ENCODE measurements at places on chromosomes 5 and 9.

DNA sequence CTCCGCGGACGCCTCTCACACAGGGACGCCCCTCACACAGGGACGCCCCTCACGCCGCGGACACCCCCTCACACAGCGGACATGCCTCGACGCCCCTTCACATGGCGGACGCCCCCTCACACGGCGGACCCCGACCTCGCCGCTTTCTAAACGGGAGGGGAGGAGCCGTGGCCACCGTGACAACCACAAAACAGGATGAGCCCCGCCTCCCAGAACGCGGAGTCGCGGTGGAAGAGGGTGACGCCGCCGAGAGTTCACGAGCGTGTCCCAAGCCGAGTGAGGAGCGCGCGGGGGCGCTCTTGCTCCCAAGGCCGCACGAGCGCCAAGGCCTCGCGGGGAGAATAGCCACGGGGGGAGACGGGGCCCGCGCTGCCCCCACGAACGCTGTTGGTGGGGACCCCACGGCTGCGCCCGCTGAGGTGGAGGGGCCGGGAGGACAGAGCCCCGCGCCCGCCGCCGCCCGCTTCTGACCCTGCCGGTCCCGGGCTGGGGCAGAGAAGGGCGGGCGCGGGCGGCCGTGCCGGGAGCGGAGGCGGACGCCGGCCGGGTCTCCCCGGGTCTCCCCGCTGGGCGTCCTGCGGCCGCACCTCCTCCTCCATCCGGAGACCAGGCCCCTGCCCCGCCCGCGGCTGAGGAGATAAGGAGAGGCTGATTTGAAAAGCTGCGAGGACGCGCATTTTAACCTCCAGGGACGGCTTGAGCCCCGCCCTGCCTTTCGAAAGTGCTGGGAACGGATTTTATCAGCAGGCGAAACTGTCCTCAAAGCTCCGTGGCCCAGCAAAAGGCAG, 3.9 kb upstream of the NKD2 start:
- no peak for DNase-seq

DNA sequence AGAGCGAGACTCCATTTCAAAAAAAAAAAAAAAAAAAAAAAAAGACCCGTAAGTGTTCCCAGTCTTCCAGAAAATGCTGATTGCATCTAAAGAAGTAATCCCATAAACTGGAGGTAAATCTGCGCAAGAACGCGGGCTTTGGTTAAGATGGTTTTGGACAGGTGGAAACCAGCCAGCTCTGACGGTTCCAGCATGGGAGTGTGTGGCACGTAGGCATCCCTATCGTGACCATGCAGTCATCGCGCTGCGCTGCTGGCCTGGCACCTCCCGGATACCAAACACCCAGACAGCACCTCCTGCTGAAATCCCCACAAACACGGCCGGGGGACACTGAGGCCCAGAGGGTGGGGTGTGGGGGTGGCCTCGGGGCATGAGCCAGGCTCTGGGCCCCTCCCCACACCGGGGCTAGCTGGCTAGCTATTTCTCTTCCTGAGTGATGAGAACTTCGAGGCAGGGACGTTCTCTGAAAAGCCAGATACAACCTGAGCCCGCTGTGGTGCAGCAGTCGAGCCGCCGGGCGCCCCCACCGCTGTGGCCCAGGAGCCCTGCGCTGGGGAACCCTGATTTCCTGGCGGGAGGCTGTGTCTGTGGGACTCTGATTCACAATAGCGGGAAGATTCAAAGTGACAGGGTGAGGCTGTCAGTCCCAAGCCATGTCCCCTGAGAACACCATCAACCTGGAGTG, 32.2 kb upstream of the NOTCH1 start:
- DNase-seq, result no peak

GRCh38 chr5:63648376-63648775, 313.9 kb downstream of the HTR1A start:
- no peak for DNase-seq

DNA sequence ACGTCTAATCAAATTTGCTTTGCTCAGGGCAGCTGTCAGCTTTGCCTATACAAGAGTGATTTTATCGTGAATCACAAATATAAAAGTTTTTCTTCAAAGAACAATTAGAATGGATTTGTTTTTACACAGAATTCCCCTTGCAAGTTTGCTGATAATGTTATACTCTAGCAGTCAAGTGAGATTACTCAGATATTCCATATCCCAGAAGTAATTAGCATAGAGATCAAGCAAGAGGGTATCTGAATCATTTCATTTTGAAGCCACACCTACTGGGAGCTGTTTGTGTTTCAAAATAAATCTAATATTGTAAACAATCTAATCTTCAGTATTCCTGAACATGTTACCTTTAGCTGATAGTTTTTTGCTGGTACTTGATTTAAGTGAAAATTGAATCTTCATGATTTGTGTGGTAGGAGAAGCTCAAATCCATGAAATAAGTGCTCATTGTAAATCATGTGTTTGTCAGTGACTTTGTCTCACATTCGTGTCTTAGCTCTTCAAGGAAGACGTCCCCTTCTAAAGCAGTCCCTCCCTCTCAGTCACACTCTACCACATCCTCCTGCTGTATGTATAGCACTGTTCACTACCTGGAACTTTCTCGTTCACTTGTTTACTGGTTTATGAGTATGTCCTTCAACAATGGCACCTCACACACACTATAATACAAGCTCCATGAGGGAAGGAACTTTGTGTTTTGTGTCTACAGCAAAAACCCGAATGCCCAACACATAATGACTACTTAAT, 3.3 kb upstream of the TTC39B start:
- peak; percentile 36 for DNase-seq

DNA sequence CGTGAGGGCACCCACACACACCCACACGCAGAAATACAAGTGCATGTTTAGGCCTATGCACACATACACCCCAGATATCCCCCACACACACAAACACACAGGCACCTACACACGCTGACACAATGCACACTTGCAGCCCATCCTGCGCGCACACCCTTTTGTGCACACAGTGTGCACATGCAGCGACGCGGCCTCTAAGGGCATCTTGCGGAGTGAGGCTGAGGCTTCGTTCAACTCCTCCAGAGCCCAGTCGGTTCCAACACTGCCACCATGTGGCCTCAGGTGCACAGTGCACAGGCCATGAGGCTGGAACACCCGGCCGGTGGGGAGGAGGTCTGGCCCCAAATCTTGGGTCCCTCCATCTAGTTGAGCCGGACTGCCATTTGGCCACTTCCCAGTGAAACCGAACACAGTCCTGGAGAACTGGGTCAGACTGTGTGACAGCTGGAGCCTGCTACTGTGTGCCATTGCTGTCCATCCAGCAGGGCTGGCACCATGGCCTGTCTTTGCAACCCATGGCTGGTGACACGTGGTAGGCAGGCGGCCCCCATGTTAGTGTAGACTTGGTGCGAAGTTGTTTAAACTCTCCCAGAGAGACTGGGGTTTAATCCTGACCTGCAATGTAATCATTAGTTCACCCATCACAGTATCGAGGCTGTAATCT, 97.7 kb upstream of the MVB12B start:
- peak; percentile 70 for DNase-seq

GRCh38 chr9:89812556-89813181, 207.9 kb downstream of the GADD45G start:
- DNase-seq, result no peak

- no peak for DNase-seq
Measured at GRCh38 chr5:147479949-147480348, 29.9 kb downstream of the DPYSL3 start.

GRCh38 chr5:33422191-33422590, 18.6 kb upstream of the TARS1 start:
- DNase-seq, result no peak

- DNase-seq, result peak; percentile 47
Measured at GRCh38 chr5:68269820-68270219, 54.3 kb downstream of the PIK3R1 start.

DNA sequence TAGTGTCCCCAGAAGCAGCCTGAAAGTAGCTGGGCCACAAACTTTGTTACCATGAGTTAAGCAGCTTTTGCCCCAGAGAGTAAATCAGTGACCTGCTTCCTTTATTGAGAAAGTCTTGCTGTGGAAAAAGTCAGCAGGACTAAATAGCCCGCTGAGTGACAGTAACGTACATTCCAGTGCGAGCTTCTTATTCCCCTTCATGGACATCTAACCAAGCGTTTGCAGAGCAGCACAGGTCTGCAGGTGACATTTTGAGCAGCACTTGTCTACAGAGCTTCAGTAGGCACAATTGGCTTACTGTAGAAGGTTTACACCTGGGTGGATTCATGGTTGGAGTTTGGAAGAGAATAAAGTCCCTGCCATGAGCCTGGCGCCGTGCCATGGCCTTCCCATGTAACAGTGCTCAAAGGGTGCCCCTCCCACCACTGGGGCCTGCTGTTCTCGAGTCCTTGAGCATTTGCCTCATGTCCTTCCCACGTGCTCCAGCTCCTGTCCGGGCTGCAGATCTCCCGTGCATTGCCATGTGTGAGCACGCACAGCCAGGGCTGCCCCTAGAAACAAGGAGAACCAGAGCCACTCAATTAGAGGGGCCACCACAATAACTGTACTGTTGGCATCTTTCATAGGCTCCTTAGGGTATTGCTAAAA, 41.3 kb upstream of the GRHPR start:
- no peak for DNase-seq

GRCh38 chr9:86604741-86605140, 250.5 kb upstream of the TUT7 start:
- DNase-seq, result no peak

DNA sequence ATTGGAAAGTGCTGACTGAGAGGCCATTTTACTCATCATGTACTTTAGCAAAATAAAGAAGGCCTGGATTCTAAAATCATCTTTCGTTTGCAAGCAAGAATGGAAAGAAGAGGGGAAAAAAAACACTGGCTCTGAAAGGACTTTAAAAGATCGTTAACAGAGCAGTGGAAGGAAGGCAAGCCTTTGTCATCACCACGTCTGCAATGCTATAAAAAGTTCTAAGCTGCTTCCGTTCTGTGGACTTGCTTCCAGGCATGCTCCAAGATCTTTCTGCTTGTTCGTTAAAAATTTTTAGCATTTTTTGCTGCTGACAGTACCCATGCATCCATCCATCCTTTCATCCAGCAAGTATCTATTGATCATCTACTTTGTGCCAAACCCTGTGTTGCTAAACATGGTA, 226.5 kb downstream of the GABBR2 start:
- no peak for DNase-seq

DNA sequence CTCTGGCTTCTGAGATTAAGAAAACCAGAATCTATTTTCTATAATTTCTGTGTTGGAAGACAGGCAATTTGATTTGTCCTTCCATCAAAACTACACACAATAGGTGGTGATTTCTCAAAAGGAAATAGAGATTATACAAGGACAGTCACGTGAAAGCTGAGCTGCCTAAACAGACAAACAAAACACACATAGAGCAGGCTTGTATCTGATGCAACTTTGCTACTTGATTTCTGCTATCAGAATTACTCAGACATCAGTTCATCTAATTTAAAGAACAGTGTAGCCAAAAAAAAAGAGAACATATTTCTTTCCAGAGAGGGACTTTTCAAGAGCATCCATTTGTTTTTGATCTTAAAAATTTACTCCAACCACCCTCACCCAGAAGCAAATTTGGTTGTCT, 2128.3 kb upstream of the C9orf72 start:
- no peak for DNase-seq

DNA sequence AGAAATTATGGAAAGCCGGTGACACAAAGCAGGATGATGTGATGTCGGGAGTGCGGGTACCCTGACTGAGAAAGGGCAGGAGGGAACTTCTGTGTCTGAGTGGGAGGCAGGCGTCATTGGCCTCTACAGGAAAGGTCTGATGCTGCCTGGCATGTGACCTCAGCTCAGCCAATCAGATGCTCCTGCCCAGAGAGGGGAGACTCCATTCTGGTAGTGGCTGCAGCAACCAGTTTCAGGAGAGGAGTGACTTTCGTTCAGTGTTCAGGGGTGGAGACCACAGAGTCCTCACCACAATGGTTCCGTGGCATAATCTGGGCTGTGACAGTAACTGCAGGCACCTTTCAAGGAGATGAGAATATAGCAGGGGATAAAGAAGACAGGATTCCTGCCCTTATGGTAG, 6.7 kb upstream of the SFXN1 start:
- no peak for DNase-seq

DNA sequence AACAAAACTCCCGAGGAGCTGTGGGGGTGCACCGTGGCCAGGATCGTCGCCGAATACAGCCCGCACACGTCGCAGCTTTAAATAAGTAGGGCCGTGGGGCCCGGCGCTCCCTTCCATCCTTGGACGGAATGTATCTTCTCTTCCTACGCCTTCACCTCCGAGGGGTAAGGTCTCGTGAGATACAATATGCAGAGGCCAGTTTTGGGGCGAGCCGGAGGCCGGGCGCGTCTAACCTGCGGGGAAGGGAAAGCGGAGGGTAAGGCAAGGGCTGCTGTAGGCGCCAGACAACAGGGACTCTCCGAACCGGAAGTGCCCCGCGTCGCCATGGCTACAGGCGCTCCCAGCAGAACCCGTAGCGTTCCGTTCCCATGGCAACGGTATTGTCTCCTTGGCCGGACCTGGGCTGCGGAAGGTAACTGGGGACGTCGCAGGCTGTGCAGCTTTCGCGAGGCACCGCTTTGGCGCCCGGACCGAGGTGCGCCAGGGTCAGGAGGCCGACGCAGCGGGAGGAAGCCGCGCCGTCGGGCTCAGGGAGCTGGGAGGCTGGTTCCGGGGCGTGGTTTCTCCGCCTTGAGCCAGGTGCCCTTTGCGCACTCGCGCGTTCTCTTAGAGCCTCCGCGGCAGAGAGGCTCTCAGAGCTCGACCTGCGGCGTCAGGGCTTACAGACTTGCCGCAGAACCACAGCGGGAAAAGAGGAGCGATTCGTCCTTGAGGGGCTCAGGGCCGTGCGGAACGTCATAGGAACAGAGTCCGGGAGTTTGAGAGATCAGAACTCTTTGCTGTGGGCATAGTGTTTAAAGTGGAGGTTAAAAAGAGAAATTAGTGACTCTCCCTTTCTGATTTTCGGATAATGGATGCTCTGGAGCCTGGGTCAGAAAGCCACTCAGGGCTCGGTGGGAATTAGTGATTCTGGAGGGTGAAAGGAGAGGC, at the start of gene TTC23L:
Gene TTC23L (plus strand): TSS at position 380 of the 930 bp plus-strand sequence. CDS start 1,508 bp downstream, outside the sequence.
- DNase-seq, result peak; percentile 90

DNA sequence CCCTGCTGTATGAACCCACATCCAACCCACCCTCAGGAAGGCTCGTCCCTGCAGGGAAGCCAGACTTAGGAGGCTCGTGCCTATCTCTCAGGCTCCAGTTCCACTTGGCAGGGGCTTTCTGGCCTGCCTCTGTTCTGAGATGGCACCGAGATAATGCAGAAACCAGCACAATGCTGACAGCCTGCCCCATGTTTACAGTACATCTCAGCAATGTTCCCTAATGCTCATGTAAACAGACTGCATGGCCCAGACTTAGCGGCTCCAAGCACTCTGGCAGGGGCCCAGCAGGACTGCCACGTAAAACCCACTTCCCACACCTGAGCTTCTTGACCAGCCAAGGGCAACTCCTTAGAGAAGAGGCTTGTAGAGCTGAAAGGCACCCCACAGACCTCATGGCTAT, 499.5 kb upstream of the BRINP1 start:
- DNase-seq, result no peak

DNA sequence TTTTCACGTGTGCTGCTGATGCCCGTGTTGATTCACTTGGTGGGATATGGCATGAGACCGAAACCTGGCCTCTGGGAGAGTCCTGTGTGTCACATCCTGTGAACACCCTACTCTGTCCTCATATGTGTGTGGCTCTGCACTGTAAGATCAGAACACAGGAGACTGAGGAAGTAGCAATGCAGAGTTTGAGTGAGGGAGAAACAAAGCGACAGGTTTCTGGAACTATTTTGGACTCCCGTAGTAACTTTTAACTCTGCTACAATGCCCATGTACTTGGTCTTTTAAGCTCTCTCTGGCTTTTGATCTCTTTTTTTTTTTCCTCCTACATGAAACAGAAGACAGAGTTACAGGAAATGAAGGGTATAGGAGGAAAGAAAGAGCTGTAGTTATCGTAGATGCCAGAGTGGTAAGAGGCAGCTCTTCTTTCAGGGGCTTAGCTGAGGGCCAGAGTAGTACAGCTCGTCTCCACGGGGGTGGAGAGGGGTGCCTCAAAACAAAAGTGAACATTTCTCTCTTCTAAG, 26.6 kb downstream of the GRAMD2B start:
- peak; percentile 82 for DNase-seq

All from activated CD4-positive, alpha-beta T cell treated with anti-CD3 and anti-CD28 coated beads, Interleukin-2, Interleukin-4, amounts not matched to agents 100 ng/mL and 50 ng/mL, durations not matched to agents 16 hours and 8 hours (primary cell).